ENCODE measurements at places on chromosomes 7 and 10.
A peak's percentile ranks its signal among the peaks of the same experiment; 100 is the strongest.

DNA sequence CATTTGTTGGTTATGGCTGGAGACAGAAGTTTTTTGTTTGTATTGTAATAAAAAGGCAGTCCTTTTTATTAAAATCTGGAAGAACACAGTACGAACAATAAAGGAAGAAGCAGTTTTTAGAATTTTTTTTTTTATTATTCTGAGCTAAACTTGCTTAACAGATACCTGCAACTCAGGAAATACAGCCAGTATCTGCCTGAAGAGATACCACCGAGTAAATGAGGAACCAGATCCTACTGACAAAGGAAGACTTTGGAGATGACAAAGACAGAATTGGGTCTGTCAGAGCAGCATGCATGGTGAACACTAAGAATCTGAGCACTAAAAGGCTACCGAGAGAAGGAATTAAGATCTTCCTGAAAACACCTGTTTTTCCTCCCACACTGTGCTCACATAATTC, 1335.9 kb upstream of the SORCS1 start:
- DNase-seq = no peak

GRCh38 chr7:44097064-44097932, 6.8 kb upstream of the AEBP1 start:
- no peak for DNase-seq

GRCh38 chr7:25881317-25882037, 270.5 kb upstream of the NFE2L3 start:
- DNase-seq = no peak

- DNase-seq = no peak
Measured at GRCh38 chr7:11620406-11621253, 211.4 kb downstream of the THSD7A start.

- no peak for DNase-seq
Measured at GRCh38 chr10:69437321-69438259, 13.7 kb upstream of the TSPAN15 start.

DNA sequence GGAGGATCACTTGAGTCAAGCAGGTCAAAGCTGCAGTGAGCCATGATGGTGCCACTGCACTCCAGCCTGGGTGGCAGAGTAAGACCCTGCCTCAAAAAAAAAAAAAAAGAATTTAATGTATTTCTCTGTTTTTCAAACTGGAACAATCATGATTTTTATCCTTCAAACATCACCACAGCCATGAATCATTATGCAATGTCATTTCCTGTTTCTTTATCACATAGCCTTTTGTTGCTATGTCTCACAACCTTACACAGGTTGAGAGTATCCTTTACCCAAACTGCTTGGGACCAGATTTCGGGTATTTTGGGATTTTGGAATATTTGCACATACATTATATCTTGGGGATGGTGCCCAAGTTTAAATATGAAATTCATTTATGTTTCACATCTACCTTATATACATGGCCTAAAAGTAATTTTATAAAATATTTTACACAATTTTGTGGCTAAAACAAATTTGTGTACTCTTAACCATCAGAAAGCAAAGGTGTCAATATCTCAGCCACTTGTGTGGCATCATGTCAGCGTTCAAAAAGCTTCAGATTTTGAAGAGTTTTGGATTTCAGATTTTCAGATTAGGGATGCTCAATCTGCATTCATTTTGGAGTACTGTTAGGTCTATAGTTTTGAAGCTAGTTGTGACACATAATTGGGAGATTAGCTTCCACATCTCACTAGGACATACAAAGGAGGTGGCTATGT, 8.2 kb downstream of the NT5C3A start:
- peak; percentile 29 for DNase-seq

DNA sequence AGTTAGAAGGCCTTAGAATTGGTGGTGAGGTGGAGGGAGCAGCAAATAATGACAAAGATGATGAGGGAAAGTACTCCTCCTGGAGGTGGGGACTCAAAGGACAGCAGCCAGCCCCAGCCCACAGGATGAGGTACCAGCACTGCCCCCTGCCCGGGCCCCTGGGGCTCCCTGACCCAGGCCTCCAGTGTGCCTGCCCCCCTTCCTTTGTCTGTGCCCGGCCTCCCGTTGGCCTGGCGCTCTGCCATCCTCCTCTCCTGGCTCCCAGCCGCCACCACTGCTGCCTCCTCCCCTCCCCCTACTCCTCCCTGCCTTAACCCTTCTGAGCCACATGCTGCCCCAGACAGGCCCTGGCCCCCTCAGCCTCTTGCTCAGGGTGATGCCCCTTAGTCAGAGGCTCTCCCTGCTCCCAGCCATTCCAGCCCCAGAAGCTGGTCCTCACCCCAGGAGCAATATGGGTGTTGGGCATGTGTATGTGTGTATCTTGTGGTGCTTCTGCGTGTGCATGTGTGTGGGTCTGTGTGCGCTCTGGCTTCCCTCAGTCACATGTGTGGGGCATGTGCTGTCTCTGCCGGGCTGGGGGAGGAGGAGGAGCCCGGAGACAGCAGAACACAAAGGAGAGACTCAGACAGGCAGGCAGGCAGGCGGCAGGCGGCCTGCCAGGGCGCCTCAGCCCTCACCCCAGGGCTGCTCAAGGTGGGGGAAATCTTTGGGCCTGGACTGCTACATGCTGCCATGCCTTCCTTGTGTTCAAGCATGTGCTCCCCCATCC, 2.6 kb downstream of the LDB1 start:
- peak; percentile 22 for DNase-seq

Measured in inflammatory macrophage treated with lipopolysaccharide for 4 hours (primary cell).